ENCODE measurements at places on chromosomes 1 and 21.

GRCh38 chr1:14334336-14335176 is 263.9 kb upstream of the KAZN start:
- no peak for DNase-seq

GRCh38 chr1:185376840-185377635 is 60.0 kb upstream of the IVNS1ABP start:
- DNase-seq, result no peak

DNA sequence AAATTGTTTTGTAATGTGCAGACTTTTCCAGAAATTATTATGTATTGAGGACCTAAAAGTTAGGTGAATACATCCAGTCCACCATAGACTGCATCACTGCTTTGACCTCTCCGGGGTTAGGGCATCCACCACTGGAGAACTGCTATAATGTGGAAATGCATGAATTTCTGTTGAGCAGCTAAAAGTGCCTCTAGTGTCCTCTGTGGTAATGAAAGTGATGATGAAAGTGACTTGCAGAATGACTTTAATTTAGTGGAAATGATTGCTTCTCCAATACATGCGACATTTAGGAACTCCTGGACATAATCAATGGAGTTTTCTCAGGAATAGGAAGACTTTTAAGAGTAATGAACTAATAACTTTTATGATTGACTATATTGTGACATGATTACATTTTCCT is 170.8 kb downstream of the LBR start:
- no peak for DNase-seq

DNA sequence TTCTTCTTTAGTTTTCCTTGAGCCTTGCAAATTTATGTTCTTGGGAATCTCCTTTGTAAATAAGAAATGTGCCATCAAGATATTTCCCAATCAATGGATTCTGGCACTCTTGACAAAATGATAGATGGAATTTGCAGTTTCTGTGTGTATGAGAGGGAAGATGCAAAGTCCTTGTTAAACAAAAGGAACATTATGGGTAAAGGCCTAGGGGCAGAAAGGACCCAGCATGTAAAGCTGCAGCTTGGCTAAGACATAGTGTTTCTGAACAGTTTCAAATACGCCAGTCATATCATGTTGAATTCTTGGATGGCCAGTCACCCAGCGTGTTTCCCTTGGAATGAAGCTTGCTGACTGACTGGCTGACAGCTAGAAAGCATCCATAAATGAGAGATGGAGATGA is 210.8 kb downstream of the NFIA start:
- peak; percentile 78 for DNase-seq

Measured in trophoblast cell (in vitro differentiated cells and primary cell).